ENCODE measurements at places on chromosomes 2 and 18. TPM values are rescaled to one million over a fixed set of nuclear protein-coding genes. Genes with fewer than 3 reads are reported as not detected.

GRCh38 chr2:68414876-68415275 is 49.8 kb downstream of the PLEK start:
- no peak overlapping the region for H3K27ac ChIP-seq
- no peak for DNase-seq
- no peaks in the 10 kb centered on the region for H3K36me3 ChIP-seq
- H3K27me3 ChIP-seq, result no peaks in the 10 kb centered on the region
- no peak overlapping the region for H3K4me3 ChIP-seq

GRCh38 chr2:215746887-215747615 is 266.3 kb downstream of the MREG start:
- DNase-seq, result no peak
- H3K4me3 ChIP-seq, result no peak overlapping the region
- no peak overlapping the region for H3K27ac ChIP-seq
- H3K4me1 ChIP-seq, result peaks cover 67% of the 10 kb centered on the region
- H3K27me3 ChIP-seq, result no peaks in the 10 kb centered on the region
- no peaks in the 10 kb centered on the region for H3K36me3 ChIP-seq

DNA sequence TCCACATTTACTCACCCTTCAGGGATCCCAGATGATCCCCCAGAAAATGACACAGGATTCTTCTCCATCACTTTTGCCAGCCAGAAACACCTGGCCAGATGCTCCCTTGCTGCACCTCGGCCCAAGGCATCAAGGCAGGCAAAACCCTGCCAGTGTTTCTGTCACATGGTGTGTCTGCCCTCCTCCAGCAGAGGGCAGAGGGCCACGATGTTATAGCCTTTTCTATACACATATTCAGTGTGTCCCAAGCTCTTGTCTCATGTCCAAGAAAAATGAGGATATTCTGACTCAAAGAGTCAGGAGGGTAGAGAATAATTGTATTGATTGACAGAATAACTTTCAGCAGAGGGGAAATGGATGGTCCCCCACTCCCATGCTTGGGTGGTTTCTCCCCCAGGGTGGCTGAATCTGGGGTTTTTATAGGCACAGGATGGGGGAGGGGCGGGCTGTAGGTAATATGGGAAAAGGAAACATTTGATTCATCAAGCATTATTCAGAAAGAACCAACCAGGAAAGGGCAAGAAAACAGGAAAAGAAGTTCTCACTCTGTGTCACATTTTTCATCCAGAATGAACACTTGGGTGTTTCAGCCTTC is 933.9 kb downstream of the TRIB2 start:
- no peaks in the 10 kb centered on the region for H3K4me1 ChIP-seq
- H3K27ac ChIP-seq, result no peak overlapping the region
- no peaks in the 10 kb centered on the region for H3K36me3 ChIP-seq
- H3K27me3 ChIP-seq, result no peaks in the 10 kb centered on the region

APLF gene
- polyA plus RNA-seq, result 0.38 TPM

STARD6 gene
- polyA plus RNA-seq, result not detected

Measured in heart right ventricle (tissue), 16 donors.